ENCODE measurements at places on chromosomes 7 and 10.

DNA sequence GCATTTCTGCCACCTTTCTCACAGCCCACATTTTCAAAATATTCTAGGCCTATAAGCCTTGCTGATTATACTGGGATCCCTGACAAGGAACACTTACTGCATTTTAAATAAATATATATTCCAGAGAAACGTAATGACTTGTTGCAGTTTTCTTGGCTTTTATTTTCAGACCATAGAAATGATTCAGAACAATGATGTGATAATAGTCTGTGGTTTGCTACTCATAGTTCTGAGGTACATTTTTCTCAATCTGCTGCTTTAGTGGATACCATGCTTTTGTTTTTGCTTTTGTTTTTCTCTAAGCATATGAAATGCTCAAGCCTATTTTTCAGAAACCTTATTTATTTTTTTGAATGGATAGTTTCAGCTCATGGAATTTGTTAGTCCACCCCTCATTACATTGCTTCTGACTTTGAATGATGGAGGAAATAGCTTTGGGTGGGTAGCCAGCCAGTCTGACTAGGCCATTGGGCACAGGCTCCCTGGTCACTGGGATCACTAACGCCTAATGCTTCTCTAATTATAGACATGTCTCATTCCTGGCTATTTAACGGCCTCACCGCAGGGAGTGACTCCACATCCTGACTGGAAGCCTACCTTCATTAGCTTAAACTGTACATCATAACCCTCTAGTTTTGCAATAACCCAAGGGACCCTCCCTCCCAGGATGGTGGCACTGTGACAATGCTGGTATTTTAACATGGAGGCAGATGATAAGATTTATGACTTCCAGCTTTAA lies 66.1 kb downstream of the MBL2 start:
- DNase-seq: no peak

GRCh38 chr7:129422727-129423126 lies 11.5 kb upstream of the STRIP2 start:
- DNase-seq: no peak

- no peak for DNase-seq
Observed at GRCh38 chr10:17710181-17710580, 41.8 kb upstream of the TMEM236 start.

DNA sequence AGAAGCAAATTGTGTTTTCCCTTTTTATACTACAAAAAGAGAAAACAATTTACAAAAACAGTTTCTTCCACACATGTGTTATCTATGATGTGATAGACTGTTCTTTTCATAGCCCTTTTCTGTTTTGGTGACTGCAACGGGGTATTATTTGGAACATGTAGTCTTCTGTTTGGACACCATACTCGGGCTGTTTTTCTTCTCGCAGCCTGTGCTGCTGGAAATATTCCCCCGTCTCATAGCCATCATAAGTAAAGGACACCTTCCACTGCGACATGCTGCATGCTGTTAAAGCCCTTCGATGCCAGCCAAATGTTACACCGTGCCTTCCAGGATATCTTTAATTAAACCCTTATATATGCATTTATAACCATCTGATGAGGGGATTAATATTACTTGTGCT lies 222.4 kb downstream of the BICC1 start:
- DNase-seq: no peak

DNA sequence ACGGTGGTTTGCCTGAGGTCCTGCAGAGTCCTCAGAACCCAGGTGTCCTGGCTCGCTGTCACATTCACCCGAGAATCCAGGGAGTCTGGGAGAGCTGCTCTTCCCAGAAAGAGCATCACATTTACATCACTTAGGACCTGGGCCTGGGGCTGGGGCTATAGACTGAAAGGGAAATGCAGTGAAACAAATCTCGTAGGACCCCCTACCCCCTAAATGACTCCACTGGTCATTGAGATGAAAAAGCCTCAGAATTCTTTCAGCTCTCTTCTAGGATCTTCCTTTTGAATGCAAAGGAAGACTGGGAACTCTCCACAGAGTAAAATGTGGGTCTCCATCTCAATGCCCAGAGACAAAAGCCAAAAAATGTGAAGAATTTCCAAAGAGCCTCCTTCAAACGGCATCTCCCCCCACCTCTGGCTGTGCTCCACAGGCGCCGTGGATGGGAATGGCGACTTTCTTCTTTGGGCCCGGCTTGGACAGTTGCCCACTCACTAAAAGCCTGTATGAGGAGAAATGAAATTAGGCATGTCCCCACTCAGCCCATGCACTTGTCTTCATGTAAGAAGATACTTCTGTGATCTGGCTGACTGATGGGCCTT lies 49.0 kb upstream of the PODXL start:
- DNase-seq: no peak

- no peak for DNase-seq
Observed at GRCh38 chr7:35331730-35332678, 78.1 kb upstream of the TBX20 start.

DNA sequence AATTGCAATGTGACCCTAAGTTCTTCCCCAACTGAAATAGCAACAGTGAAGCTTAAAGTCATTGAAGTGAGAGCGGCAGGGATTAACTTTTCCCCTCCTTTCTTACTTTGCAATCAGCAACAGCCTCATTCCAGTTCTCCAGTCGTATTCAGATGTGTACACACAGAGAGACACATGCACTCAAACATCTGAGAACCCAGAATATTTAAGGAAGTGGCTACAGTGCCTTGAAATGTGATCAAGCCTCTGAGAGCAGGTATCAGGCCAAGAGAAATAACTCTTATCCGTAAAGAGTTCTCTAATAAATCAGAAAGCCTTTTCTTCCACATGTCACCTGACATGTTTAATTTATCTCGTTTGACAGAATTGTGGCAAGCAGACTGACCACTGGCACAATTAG lies 388.9 kb upstream of the NPVF start:
- no peak for DNase-seq

DNA sequence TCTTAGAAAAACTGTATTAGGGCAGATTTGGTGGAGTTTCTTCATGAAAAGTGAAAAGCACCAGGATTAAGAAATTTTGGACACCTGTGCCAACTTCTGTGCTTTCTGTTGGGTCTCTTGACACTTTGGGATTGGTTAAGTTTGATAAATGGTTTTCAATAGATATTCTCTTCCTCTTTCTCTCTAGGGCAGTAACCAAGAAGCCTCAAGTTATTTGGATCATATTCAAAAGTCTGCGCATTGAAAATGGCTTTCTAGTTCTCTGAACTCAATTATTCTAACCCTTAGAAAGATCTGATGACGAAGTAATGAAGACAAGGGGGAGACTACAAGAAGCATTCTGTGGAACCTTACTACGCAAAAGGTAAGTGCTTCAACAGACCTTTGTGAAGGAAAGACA lies 144.0 kb upstream of the CCDC6 start:
- no peak for DNase-seq

DNA sequence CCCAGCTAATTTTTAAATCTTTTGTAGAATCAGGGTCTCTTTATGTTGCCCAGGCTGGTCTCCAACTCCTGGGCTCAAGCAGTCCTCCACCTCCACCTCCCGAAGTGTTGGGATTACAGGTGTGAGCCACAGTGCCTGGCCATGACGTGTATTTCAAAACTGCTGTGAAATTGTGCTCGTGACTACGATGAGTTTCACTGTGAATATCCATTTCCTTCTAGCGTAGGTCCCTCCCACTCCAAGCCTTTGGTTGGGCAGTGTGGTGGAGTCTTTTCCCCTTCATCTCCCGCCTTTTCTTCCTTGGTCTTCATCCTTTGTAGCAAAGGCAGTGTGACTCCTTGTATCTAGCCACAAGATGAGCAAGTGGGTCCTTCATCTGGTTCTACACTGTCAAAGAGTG lies 56.2 kb downstream of the CUL1 start:
- DNase-seq: no peak

Data from upper lobe of right lung (tissue), 1 donor.